NCI-H1436 treated with DMSO at 0.1 percent for 48 hours (cell line): ENCODE measurements at places on chromosomes 11 and 22.

DNA sequence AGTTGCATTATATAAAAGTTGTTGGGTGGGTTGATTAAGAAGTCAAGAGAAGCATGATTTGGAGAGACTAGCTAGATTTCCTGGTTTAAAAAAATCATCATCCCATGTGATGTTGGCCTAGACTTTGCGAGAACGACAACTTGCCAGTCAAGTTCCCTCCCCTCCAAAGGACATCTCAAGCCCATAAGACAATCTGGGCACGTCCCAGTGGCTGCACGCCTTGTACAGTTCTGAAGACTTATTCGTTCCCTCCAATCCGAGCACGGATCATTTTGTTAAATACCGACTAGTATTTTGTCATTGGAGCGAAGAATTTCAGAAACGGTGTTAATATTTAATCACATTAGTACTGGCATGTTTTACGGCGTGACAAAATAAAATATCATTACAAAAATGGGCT lies 8.0 kb downstream of the MN1 start:
- DNase-seq, result no peak

DNA sequence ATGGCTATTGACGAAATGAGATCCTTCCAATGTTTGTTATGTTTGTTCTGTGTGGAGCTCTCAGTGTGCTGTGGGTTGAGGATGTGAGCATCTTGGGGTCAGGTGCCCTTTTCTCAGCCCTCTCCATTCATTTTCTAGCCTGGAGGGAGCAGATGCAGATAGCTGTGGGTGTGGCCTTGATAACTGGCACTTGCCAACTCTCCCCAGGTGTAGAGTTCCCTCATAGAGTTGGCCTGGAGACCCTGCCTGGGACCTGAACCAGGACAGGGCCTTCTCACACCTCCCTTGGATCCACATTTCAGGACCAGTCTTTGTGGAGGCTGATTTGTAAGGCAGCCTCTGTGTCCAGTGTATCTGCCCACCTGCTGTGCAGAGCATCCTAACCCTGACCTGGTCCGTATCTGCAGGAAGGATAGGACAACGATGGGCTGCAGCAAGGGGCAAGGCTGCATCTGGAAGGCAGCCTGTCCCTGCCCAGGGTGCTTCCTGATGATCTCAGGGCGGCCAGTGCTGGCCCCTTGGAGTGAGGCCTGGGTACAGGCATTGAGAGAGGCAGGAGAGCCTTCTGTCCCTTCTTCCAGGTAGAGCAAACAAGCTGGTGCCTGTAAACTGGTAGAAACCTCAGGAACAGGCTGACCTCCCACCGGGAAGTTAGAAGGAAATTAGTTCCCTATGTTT lies 245.9 kb downstream of the TBC1D22A start:
- DNase-seq, result no peak

DNA sequence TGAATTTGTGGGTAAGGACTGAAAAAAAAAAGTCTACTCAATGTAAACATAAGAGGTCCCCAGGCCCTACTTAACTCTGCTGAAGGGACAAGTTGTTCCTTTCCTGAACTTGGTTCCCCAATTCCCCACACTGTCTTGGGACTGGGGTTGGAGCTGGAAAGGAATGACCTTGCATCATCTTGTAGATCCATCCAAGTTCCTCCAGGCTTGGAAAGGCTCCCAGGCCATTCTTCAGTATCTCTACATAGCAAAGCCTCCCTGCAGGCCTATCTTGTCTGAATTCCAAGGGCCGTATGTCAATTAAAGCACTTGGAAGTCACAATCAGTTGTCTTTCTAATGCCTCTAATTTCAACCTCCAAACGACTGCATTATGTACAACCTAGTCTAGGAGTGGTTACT lies 361.2 kb downstream of the TMEM135 start:
- DNase-seq, result no peak

DNA sequence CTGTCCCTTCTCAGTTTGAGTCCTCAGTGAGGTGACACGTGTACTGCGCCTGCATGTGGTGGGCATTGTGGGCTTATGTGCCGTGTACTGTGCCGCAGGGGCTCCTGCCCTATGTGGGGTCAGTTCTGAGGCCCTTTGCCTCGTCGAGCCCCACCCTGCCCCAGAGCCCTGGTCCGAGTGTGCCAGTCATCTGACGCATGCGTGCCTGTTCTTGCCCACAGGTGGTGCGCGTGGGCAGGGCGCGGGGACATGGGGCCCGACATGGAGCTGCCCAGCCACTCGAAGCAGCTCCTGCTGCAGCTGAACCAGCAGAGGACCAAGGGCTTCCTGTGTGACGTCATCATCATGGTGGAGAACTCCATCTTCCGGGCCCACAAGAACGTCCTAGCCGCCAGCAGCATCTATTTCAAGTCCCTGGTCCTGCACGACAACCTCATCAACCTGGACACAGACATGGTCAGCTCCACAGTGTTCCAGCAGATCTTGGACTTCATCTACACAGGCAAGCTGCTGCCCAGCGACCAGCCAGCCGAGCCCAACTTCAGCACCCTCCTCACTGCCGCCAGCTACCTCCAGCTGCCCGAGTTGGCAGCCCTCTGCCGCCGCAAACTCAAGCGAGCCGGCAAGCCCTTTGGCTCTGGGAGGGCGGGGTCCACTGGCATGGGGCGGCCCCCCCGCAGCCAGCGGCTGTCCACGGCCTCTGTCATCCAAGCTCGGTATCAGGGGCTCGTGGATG lies 22.3 kb upstream of the TMEM191C start:
- DNase-seq, result no peak

- no peak for DNase-seq
Measured at GRCh38 chr11:64754124-64754918, 5.5 kb downstream of the PYGM start.

GRCh38 chr11:128632141-128632791 lies 44.9 kb upstream of the ETS1 start:
- no peak for DNase-seq

DNA sequence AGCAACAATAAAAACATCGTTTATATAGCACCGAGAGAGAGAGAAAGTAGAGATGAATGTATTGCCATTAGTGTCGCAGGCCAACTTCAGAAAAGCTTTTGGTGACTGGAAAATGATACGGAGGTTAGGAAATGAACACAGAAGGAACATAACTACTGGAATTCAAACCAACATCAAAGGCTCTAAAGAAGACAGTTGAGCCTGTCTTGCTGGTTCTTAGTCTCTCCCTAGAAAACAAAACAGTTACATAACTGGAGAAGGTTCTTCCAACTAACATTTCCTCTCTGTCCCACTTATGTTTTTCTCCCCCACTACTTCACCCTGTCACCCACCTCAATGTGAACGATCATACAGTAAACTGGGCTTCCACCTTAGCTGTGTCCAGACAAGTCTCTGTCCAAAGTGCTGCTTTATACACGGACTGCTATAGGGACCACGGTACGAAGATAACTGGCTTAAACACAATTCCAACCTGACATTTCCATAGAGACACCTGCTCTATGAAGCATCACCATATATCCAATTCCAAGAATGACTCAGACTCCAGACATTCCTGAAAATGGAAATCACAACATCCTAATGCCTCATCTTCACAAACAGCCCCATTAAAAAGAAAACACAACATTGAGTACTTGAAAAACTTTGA lies 85.2 kb upstream of the ARHGAP32 start:
- no peak for DNase-seq

DNA sequence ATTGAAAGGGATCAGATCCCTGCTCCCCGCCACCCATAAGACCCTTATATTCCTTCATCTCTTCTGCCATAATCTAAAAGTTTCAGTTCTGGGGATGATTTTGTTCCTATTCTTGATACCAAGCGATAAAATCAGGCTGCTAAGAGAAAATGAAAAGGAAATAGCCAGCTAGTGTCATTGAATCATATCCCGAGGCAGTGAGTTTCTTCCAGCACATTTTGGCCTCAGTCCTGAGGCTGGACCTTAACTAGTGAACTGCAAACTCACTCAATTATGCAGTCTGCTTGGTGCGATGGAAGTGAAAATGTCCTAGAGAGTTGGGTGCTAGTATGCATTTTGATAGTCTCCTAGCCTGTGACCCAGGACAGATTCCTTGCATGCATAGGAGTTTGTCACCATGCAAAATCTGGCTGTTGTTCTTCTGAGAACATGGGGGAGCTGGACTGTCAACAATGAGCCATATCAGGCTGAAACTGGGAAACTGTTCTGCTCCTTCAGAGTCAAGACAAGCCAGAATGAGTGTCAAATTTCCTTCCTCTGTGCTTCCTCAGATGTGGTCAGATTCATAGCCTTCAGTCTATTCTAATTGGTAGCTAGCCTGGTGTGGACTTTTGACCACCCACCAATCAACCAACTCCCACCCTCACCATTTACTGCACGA lies 102.9 kb downstream of the CCDC81 start:
- DNase-seq, result no peak

GRCh38 chr22:22432479-22432878 lies 76.1 kb downstream of the ZNF280B start:
- DNase-seq, result no peak

GRCh38 chr11:102518296-102519094 lies 12.1 kb downstream of the MMP7 start:
- DNase-seq, result no peak
